Stimulated activated CD4-positive, alpha-beta T cell treated with anti-CD3 and anti-CD28 coated beads, Interleukin-12 subunit alpha, Interleukin-12 subunit beta, amount 100 ng/mL, for 24 hours (primary cell): ENCODE measurements at places on chromosomes 16 and 17.

DNA sequence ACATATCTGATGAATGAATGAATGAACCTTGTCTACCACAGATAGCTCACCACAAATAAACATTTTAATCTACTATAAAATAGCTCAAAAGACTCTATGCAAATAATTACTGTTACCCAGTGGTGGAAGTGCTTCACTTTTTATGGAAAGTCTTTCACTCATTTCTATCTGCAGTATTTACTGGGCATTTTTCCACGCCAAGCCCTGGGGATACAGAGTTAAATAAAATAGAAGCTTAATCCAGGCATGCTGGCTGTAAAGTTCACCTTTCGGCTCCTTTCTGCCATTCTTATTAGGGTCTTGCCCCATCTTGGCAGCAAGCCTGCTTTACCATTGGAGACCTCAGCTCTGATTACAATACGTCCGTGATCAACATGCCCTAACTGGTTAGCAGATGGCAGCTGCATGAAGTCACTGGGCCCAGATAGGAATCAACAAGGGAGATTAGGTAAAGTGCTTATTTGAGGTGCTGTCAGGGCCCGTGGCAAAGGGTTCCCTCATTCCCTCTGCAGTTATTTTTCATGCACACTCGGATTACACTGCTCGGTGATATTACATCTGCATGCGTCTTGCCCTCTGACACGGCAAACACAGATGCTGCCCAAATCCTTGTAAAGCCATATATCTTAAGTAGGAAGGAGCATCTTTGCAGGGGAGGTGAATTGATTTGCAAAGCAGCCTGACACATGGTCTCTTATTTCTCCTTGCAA is 648.9 kb downstream of the WWOX start:
- DNase-seq, result no peak

DNA sequence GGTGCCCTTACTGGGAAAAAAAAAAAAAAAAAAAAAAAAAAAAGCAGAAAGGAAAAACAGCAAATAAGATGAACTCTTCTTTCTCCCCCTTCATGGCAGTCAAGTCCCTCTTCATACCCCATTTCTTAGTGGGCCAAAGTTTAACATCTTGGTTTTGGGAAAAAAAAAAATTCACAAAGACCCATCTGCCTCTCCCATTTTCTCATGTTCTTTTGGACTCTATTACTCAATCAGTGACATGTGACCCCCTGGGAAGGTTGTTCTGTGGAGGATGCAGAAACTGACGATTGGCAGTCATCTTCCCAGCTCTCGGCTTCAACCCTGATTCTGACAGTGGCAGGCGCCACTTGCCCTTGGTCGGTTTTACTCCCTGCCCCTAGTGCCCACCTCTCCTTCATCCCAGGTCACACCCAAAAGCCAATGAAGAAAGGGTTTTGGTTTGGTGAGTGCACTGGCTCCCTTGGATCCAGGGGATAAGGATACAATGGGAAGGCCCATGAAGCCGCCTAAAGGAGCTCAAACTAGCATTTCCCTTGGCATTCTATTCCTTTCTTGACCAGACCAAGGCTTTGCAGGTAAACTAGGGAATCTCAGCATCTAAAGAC is 60.7 kb upstream of the TBX2 start:
- no peak for DNase-seq

GRCh38 chr16:56102183-56102686 is 89.1 kb upstream of the GNAO1 start:
- no peak for DNase-seq

- DNase-seq, result no peak
Observed at GRCh38 chr17:59388069-59388556, 56.7 kb downstream of the YPEL2 start.

DNA sequence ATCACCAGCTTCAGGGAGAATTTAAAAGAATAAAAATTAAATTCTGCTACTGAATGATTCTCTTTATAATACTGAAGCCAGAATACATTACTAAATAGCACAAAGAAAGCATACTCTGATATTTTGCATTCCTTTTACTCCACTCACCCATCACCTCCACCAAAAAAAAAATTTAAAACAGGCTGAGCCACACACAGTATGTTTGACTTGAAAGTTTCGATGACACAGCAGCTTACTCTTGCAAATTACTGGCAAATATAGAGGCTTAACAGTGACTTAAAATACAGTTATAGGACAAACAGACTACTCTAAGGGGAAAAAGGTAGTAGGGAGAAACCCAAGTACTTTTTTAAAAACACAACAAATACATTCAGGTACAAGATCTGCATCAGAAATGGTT is 39.2 kb downstream of the GPATCH8 start:
- no peak for DNase-seq

DNA sequence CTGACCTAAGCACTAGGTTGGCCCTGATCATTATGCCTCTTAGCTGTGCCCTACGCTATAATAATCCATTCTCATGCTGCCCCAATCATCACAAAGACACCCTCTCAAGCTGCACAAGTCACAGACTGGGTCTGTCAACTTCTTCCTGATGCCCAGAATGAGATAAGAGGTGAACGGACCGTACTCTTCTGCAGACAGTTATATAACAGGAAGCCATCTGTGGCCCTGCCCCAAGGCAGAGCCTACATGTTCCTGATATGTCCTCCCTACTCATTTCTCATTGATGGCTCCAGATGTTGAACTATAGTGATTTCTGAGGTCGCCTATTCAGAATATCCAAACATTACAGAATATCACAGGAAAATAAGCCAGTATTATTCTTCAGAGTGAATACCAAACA is 471.6 kb upstream of the ERCC4 start:
- no peak for DNase-seq

DNA sequence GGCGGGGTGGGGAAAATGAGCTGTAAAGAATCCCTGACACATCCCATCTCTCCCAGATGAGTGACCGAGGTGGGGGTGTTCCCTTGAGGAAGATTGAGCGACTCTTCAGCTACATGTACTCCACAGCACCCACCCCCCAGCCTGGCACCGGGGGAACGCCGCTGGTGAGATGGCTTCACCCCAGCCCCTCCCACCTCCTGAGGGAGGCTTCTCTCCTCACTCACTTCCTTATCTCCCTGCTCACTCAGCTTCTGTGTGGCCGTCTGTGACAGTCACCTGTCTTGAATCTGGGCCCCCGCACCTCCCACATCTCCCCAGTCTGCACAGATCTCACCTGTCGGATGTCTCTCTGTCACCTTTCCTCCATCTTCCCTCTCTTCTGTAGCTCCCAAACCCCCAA is 13.4 kb downstream of the PDK2 start:
- DNase-seq, result no peak

DNA sequence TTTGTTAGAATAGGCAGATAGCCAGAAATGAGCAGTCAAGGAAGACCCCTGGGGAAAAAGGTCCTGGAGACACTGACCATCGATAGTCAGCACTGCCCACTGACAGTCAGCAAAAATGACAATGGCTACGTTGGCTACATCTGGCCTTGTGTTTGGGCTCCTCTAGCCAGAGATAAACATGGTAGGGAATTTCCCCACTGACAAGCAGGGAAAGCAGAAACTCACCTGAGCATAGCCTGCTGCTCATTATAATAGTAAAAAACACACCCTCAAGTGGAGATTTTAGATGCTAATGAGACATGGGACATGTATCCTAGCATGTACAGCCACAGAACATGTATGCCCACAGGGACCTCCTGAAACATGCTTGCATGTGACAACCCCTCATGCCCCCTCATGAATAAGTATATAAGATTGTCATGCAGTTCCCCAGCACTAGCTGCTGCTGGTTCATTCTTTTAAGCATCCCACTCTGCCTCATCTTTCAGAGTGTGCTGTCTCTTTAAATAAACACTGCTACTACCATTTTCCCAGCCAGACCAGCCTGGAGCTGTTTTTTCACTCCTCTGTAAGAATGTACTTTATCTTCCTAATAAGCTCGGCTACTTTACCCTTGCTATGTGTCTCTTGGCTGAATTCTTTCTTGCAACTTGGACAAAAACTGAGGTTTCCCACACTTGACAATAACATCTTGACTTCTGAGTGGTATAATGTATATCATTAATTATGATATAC is 550.1 kb upstream of the CDH8 start:
- DNase-seq, result no peak

DNA sequence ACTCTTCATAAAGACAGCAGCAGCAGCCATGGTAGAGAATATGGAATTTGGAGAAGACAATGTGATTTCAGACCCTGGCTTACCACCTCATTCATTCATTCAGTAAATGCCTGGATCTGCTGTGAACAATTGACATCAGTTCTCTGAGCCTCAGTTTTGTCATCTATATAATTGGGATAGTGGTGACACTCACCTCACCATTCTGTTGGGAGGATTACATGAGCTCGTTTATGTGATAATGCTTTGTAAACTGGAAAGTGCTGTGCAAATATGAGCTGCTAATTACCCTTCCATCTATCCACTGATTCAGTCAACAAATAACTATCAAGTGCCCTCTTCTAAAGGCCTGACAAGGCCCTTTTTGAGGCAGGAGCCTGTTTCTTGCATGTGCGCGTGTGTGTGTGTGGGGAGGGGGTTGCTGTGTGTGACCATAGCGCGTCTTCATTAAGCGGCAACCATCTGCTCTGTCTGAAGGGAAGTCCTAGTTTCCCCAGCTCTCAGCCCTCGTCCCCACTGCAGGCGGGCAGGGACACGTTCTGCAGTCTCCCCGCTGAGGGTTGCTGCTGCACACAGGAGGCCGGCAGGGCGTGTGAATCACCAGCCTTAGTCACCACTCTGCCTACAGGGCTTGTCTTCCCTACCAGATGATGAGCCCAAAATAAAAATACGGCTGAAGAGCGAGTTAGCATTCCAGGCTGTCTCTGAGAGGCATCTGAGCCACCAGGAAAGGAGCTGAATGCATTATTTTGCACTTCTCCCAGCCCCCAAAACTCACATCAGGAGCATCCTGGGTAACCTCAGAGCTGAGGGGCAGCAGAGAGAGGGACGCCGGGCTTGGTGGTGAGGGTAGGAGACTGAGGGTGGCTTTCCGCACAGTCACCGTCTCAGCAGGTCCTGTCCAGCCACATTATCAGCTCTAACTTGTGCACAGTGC is 19.9 kb downstream of the ARL4D start:
- DNase-seq, result no peak

GRCh38 chr17:80397686-80398085 is 17.3 kb upstream of the ENDOV start:
- DNase-seq, result no peak

DNA sequence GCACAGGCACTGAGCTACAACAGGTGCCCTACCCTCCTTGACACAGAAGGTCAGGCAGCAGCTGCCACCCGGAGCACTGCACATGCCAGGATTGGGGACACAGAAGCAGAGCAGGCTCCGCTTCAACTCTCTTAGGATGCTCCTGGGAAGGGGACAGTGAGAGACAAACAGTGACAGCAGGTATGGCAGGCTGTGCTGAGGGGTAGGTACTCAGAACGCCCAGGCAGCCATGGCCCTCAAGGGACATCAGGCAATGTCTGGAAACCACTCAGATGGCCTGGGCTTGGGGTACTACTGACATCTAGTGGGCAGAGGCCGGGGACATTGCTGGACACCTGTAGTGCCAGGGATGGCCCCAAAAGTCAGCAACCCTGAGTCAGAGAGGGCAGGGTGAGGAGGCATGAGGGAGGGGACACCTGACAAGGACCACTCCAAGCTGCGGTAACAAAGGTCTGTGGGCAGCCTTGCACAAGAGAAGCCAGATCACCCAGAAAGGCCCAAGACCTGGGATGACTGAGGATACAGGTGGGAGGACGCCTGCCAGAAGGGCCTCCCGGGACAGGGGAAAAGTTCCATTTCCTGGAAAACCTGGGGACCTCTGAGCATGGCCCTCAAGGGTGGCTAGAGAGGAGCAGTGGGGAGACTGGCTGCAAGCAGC is 21.2 kb downstream of the PEMT start:
- DNase-seq, result no peak

DNA sequence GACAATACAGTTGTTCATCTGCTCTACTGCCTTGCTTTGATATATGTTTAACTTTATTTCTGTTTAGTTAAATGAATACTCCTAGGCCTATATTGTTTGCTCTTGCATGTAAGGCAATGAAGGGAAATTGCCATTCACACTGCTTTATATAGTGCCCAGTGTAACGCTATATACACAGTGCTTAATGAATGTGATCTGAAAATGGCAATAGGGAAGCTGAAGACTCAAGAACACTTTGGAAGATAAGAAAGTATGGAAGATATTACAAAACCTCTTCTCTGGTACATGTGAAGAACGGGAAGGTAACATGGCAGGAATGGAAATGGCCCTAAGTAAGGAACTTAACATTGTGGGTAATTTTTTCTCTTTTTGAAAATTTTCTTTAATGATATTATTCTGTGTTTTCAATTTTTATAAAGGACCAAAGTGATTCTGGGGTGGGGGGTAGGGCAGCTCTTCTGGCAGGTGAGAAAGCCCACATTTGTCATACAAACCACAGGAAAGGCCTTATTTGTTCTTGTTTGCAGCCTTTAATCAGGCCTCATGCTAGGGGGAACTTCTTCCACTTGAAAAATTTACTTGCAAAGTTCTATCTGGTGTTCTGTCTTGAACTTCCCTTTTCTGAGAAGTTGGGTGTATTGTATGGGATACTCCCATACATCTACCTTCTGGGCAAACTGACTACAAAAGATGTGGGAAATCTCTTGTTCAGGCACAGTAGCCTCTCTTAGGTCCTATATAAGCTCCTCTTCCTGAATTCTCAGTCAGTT is 100.8 kb upstream of the CORO6 start:
- DNase-seq, result no peak

- DNase-seq, result no peak
Observed at GRCh38 chr16:65318138-65318537, 196.3 kb upstream of the CDH11 start.

DNA sequence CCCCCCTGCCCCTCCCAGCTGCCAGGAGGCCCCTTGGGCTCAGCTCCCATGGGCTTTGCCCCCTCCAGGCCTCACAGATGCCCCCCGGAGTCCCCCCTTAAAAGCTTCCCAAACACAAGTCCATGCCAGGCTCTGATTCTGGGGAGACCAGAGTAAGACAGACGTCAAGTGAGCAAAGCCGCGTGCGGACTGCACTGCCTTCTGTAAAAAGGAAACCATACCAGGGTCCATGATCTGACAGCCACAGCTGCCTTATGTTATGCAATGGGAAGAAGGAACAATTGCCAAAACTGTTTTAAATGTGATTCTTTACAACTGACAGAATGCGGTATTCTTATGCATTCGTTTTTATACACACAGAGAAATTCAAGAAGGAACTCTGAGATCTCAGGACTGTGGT is 17.9 kb upstream of the HEXD start:
- no peak for DNase-seq

DNA sequence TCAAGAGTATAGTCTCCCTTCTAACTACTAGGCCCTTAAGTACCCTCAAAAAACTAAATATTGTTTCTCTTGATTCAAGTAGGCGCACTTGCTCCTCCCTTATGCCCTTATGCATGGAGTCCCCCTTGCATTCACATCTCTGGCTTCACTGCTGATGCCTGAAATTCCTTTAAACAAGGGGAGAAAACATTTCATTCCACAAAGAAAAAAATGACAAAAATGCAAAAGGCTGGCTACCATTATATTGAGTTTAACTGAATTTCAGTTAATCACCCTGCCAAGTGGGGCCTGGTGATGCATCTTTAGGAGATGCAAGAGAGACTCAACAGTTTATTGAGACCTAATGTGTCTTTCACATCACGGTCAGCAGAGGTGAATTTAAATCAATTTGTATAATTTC is 35.6 kb downstream of the CRLF3 start:
- no peak for DNase-seq
